RKO (cell line): ENCODE measurements at places on chromosomes 6 and 20.

GRCh38 chr6:104548297-104548696, 311.4 kb downstream of the HACE1 start:
- no peak for DNase-seq

DNA sequence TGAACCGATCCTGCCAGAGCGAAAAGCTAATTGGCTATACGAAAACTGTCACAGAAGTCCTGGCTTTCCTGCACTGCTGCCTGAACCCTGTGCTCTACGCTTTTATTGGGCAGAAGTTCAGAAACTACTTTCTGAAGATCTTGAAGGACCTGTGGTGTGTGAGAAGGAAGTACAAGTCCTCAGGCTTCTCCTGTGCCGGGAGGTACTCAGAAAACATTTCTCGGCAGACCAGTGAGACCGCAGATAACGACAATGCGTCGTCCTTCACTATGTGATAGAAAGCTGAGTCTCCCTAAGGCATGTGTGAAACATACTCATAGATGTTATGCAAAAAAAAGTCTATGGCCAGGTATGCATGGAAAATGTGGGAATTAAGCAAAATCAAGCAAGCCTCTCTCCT, 14.2 kb downstream of the CCR6 start:
- DNase-seq, result no peak

- DNase-seq, result no peak
These were observed 74.4 kb downstream of the PKHD1 start for GRCh38 chr6:52013035-52013434.

DNA sequence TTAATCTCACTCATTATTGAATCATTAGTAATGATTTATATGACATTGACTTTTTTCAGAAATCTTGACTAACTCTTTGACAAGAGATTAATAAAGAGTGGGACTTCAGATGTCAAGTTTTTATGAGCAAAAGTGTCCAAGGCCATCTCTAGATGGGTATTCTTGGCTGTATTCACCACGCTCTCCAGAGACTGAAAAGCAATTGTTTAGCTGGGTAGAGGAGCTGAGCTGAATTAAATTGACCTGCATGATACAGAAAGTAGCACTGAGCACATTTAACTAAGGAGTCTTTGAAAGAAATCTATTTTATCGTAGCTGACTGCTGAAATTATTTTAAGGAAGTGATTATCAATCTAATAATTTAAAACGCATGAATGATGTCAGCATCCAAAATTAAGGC, 89.4 kb downstream of the LINC00237 start:
- DNase-seq, result no peak

DNA sequence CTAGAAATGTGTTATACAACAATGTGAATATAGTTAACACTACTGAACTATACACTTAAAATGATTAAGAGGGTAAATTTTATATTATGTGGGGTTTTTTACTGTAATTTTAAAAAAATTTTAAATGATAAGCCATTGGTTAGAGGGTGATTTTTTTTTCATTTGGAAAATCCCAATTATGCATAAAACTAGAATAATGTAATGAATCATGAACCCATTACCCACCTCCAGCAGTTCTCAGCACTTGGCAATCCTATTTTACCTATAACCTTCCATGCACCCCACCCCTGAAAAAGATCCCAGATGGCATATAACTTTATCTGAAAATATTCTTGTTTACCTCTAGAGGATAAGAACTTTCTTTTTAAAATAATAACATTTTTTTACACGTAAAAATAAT, 13.7 kb downstream of the KIF3B start:
- DNase-seq, result no peak
